Skeletal muscle tissue (tissue), 5 donors: ENCODE measurements at places on chromosomes 11 and 22. TPM values are rescaled to one million over a fixed set of nuclear protein-coding genes. Genes with fewer than 3 reads are reported as not detected.

RAG2 gene
- total RNA-seq: not detected

PRAME gene
- total RNA-seq: not detected

SLC2A11 gene
- 2.1 TPM for total RNA-seq

RASSF10 gene
- total RNA-seq: 0.52 TPM

OSBP2 gene
- total RNA-seq: 4.7 TPM

VSIG10L2 gene
- not detected for total RNA-seq

HTR3A gene
- not detected for total RNA-seq

TTC36 gene
- 1.0 TPM for total RNA-seq

APOL3 gene
- total RNA-seq: 13.6 TPM

NCF4 gene
- total RNA-seq: 6.8 TPM

IFITM10 gene
- total RNA-seq: not detected

APOC3 gene
- total RNA-seq: not detected

OR6X1 gene
- not detected for total RNA-seq

PLAAT3 gene
- 19.8 TPM for total RNA-seq

PKP3 gene
- total RNA-seq: 1.0 TPM

GP1BB gene
- total RNA-seq: 6.8 TPM

CLDN5 gene
- total RNA-seq: 84.0 TPM

CDCA5 gene
- total RNA-seq: 1.0 TPM

MYO18B gene
- 144 TPM for total RNA-seq

ANGPTL5 gene
- 1.6 TPM for total RNA-seq

DDIAS gene
- 1.6 TPM for total RNA-seq

GAB4 gene
- not detected for total RNA-seq

PLAAT5 gene
- total RNA-seq: 3.7 TPM

APOBEC3B gene
- 1.6 TPM for total RNA-seq

C11orf91 gene
- not detected for total RNA-seq

C11orf21 gene
- 1.6 TPM for total RNA-seq
